Left renal cortex interstitium (tissue), 4 donors: ENCODE measurements at places on chromosomes 7 and 10.

DNA sequence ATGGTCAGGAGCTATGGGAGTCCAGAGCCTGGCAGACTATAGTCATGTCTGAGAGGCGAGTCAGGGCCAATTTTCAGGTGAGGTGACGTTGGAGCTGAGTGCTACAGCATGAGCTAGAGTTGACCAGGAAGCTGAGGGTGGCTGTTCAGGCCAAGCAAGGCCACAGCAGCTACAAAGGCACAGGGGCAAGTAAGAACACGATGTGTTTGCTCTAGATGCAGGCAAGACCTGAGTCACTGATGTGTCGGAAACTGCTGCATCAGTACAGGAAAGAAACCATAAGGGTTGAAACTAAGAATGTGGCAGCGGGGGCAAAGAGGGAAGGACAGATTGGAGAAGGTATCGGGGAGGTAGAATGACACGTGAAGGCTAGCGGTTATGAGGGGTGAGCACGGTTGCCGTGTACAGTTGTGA, 11.8 kb upstream of the RRP12 start:
- no peak for DNase-seq

DNA sequence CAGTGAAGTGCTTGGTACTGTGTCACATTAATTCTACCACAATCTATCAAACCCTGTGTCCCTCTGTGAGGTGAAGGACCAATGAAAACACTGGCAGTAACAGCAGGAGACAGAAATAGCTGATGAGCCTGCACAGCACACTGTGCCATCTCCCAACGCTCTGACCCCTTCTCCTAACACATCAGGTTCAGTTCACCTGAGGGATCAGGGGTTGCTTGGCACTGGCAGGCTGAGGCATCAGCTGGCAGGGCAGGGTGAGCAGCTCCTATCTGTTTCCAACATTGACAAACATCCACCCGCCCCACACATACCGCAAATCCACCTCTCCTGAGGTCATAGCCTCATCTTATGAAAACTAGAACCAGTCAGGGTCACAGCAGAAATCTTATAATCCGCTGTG, 120.9 kb downstream of the ICA1 start:
- no peak for DNase-seq

DNA sequence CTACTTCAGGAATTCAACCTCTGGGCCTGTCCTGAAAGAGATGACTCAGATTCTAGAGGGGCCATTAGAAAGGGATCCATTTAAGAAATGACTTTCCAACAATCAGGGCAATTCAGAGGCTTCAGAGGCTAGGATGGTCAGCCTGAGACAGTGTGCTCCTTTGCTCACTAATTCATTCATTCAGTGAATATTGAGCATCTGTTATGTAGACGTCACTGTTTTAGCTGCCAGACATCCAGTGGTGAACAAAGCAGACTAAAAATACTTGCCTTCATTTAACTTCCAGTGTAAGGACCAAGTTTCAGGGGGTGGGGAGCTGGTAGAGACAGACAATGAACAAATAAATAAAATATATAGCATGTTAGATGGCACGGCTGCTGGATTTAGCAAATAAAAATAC, 1.6 kb downstream of the KIAA1217 start:
- DNase-seq, result no peak

DNA sequence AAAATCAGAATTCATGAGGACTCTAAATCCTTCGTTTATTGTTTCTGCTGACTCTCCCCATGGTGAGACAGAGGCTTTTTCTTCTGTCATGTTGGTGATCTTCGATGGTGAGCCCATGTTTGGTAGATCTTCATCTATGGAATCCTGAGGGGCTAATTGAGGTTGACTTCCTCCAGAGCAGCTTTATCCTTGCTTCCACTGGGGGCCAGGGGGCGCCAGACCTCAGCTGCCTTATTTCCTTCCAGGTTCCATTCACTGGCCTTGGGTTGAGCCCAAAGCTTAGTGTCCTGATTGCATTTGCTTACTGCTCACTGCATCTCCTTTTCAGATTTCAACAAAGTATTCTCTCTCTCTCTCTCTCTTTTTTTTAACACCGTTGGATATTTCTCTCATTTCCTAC, 80.7 kb downstream of the GCC1 start:
- no peak for DNase-seq
